Activated CD4-positive, alpha-beta T cell treated with anti-CD3 and anti-CD28 coated beads for 24 hours (primary cell): ENCODE measurements at places on chromosomes 1 and 21.

DNA sequence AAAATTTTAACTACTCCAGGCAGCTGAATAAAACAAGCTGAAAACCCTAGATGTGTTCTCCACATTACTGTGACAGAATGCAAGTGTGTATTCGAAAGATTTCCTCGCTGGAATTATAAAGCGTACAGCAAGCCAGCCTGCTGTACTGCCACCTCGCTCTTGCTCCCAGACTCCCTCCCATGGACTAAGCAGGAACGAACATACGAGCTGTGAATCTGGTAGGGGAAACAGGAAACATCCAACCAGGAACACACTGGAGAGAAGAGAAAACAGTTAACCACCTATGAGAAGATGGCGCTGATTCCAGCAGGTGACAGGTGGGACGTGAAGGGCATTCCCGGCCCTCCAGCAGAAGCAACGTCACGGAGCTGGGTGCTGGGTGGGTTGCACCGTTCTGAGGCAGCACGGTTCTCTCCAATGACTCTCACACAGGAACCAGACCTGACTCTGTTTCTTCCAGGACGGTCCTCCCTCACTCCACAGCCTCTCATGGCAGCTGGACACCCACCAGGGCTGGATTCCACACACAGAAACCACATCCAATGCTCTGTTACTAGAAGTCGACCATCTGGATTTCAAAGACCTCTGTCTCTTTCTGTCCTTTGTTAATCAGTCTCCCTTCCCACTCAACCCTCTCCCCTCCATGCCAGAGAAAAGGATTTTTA, 219.2 kb downstream of the RERE start:
- DNase-seq = no peak

DNA sequence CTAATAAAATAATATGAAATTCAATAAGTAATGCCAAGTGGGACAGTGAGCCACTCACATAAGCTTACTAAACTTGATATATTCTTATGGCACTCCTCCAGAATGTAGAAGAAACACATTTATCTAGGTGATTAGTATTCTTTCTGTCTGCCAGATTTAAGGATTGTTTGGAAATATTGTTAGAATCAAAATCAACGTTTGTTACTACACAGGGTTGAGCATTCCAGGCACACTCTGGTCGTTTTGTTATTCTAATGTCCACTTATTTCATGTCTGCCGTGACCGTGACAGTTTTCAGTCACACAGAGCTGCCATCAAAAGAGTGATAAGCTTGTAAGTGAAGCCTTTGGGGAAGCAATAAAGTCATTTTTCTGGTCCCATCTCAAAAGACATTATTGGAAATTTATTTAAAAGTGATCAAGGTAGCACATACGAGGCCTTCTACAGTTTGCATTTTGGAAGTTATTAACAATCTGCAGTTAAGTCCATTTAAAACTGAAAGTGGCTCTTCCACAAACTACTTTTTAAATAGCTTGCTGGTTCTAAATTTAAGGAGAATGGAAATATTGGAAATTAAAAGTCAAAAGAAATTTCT, 38.0 kb downstream of the NFIA start:
- no peak for DNase-seq

GRCh38 chr1:231338270-231339128, at the start of gene SPRTN:
Gene SPRTN (plus strand): TSS chr1:231338293. CDS start chr1:231338384, 91 bp downstream.
- DNase-seq = no peak

DNA sequence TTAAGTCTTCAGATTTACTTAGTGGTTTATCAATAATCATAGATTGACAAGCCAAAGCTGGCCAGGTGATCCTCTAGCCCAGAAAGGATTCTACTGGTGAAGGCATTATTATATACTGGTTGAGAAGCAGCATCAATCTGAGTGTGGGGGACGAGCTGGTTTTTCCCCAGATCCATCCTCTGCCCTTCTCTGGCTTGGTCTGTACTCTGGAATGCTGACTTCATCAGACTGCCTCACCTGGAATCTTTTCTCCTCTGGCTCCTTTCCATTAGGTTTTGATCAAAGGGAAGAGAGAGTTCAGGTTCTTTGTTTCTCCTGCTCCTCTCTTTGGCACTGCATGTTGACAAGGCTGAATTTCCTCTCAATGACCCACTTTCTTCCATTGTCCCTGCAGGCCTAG, 93.9 kb downstream of the KCTD3 start:
- DNase-seq = no peak

GRCh38 chr1:247453245-247453644, 4.7 kb downstream of the OR2B11 start:
- no peak for DNase-seq

DNA sequence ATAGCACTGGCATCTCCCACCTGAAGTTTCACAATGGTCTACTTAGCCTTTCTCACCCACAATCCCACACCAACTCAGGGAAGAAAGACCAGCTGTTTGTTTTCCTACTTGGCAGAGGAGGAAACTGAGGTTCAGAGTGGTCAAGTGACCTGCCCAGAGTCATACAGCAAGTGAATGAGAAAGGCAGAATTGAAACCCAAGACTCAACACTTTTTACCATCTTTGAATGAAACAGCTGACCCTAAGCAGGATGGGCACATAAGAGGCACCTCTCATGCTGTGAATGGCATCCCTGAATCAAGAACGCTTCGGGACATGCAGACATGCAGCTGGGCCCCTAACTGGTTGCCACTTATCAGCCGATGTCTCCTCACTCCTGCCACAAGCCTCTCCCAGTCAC, 193.8 kb downstream of the HIVEP3 start:
- DNase-seq = no peak

- DNase-seq = no peak
Measured at GRCh38 chr1:34794001-34794789, 1.4 kb downstream of the GJA4 start.

GRCh38 chr1:213277036-213277435, 226.0 kb downstream of the RPS6KC1 start:
- no peak for DNase-seq

DNA sequence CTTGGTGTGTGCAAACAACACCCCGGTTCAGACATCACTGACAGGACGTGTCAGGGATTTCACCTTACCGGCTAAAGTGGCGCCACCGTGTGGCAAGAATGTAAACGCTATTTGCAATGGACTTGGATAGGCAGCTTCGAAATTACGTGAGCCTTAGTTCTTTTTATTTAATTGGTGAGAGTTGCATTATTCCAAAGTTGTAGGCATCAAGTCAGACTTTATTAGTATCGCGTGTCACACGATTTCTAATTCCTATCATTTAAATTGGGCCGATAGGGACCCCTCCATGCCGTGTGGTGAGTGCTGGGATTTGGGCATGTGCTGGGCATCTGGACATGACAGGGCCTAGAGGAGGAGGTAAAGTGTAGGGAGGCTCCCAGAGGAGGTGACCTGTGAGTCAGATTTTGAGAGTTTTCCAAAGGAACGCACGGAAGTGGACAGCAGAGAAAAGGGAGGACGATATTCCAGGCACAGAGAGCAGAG, 14.5 kb upstream of the CPT2 start:
- DNase-seq = peak; percentile 75

DNA sequence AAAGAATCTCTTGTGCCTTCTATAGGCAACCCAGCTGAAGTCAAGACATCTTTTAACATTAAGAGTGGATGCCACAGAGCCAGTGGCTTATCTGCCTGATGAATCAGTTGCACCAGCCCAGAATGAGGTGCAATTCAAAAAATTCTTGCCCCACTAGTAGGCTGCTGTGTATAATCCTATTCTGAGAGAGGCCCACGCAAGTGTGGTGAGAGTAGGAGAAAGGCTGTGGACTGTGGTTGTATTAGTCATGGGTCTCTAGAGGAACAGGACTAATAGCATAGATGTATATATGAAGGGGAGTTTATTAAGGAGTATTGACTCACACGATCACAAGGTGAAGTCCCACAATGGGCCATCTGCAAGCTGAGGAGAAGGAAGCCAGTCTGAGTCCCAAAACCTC, 216.4 kb downstream of the LTN1 start:
- DNase-seq = peak; percentile 6

DNA sequence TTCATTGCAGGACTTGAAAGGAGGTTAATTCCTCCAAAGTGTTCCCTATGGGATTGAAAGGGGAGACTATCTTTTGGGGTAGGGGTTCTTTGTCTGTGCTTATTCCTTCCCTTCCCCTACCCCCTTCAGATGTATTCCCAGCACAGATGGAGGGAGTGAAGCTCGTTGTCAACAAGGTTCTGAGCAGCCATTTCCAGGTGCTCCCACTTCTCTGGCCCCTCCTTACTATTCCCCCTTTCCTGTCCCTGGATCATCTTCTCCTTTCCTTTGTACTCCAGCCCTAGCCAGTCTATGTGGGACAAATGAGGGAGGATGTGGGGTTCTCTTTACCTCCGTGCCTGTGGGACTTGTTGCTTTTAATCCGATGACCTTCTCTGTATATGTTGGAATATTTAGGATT, 899 bp downstream of the TOMM40L start:
- no peak for DNase-seq

DNA sequence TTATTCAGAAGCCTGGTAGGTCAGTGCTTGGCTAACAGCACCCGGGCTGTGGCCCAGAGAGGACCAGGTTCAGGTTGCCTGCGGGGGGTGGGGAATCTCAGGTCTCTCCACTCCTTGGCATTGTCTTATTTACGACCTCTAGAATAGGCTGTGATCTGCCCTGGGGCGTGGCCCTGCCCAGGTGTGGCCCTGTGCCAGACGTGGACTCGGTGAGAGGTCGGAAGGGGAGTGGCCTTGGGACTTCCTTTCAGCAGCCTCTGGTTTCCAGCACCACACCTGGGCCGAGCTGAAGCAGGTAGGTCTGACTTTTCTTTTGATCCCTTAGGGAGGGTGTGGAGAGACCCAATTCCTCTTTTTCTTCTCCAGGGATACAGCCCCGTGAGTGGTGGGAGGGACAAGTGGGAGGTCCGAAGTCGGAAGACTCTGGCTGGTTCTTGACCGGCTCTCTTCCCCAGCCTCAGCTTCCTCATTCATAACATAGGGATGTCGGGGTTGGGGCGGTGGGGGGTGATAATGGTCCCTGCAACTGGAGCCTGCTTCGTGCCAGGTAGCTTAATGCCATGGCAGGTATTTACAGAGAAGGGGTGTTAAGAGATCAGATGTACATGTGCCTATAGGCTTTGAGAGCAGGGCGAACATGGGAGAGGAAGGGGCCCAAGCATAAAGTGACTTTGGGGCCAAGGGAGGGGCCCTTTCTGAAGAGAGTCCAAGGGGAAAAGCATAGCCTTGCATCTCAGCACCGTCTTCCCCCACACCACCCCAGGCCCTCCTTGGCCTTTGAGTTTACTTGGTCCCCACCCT, 16.5 kb downstream of the ACOT11 start:
- no peak for DNase-seq

DNA sequence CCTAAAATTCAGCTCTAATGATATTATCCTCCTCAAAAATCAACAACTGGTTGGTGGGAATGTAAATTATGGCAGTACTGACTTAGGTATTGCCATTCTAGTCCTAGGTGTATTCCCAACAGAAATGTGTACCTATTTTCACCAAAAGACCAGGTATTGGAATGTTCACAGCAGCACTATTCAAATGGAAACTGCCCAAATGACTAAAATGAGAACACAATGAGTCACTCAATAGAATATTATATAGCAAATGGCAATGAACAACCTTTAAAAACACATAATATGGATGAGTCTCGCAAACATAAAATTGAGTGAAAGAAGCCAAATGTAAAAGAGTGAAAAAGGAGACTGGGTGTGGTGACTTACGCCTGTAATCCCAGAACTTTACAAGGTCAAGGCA, 44.9 kb downstream of the GADD45A start:
- no peak for DNase-seq

GRCh38 chr1:53919675-53920066, 25.7 kb downstream of the DIO1 start:
- no peak for DNase-seq

- no peak for DNase-seq
Measured at GRCh38 chr1:65471213-65471833, 50.9 kb downstream of the LEPR start.

GRCh38 chr1:105373681-105374080, 1624.0 kb downstream of the AMY1C start:
- no peak for DNase-seq

DNA sequence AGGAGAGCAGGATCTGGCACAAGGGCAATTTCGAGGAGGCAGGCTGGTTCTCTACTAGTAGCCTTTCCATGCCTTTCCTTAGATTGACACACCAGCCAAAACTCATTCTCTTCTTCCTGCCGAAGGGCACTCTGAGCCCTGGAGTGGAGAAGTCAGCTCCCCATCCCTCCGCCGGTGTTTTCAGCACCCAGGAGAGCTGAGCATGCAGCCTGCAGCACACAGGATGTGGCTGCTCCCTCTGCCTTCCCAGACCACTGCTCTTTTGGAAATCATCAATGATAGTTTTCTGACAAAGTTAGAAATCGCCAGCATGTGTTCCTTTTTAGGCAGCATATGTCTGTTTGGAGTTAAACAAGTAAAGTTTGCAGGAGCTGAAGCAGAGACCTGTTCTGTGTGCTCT, 11.7 kb downstream of the RNU5D-1 start:
- DNase-seq = no peak

- no peak for DNase-seq
Measured at GRCh38 chr1:44315521-44315920, 39.5 kb downstream of the ERI3 start.

DNA sequence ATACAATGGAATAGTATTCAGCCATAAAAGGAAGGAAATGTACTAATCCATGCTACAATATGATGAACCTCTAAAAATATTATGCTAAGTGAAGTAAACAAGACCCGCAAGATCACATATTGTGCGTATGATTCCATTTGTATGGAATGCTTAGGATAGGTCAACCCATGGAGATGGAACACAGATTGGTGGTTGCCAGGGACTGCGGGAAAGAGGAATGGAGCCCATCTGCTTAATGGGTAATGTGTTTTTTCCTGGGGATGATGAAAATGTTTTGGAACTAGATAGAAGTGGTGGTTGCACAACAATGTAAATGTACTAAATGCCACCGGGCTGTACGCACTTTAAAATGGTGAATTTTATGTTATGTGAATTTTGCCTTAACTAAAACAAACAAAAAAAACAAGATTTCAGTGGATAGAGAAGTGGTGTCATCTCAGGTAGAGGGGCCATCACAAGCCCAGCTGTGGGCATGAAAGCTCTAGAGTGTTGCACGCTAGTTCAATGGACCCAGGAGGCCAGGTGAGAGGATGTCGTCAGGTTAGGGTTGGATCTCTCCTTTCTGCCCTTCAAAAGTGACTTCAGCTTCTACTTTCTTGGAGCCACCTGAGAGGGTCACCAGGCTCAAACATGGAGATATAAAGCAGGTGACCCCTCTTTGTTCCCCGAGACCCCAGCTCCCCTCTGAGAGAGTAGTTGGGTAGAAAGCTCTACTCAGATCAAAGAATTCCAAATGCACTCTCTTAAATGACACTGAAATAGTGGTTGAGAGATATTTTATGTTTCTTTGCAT, 2.5 kb downstream of the C1orf115 start:
- DNase-seq = no peak
